ENCODE measurements at places on chromosomes 16 and 17.

- no peak for DNase-seq
Observed at GRCh38 chr17:45918241-45918745, 23.9 kb downstream of the MAPT start.

- no peak for DNase-seq
Observed at GRCh38 chr16:69593751-69594255, 28.0 kb downstream of the NFAT5 start.

GRCh38 chr17:39064819-39065218 lies 86.6 kb downstream of the PLXDC1 start:
- DNase-seq = no peak

DNA sequence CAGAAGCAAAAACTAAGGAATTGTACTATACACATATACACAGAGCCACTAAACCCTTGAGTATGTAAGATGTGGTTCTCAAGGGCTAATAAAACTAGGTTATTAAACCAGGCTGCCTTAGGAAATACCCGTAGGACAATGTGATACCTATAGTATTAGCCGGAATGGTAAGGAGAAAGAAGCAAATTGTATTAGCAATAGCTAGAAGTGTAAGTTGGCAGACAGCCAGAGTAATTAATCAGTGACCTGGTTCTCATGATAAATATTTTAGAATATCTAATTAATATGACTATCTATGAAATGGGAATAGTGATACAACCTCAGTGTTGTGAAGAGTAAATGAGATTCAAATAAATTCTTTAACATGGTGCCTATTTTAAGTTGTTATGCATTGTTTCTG lies 18.6 kb downstream of the GDPD1 start:
- DNase-seq = no peak

DNA sequence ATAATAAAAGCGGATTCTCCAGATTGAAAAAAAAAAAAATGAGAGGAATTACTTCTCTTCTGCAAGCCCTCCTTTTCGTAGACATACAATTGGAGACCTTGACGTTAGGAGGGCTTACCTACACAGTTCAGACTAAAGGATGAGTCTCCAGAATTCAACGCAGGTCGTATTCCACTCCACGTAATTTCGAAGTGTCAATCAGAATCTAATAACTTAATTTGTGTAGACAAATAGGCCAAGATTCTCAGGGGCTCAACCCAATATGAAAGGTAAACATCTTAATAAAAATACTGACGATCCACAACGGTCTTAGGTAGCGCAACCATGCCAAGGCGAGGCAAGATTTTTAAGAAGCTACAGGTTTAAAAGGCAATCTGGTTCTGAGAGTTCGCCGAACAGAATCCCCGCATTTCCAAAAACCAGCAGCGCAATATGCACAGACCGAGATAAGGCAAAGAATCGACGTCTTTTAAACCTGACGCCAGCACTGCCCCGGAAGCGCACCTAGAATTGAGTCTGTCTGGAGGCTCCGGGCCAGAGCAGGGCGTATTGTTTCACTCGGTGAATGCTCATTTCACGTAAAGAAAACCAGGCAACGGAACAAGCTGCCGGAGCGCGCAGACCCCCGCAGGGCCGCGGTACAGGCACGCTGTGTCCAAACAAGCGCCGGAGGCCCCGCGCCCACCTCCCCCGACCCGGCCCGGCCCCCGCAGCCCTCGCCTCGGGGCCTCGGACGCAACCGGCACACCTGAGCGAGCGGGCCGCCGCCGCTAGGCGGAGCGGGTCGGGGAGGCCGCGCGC lies 623 bp downstream of the MBTPS1 start:
- DNase-seq = peak; percentile 38

- DNase-seq = no peak
Observed at GRCh38 chr16:69267633-69268032, 43.5 kb upstream of the VPS4A start.

- DNase-seq = no peak
Observed at GRCh38 chr17:39231091-39231561, 5.4 kb upstream of the STAC2 start.

GRCh38 chr17:40718930-40719329 lies 15.4 kb upstream of the KRT24 start:
- DNase-seq = no peak

DNA sequence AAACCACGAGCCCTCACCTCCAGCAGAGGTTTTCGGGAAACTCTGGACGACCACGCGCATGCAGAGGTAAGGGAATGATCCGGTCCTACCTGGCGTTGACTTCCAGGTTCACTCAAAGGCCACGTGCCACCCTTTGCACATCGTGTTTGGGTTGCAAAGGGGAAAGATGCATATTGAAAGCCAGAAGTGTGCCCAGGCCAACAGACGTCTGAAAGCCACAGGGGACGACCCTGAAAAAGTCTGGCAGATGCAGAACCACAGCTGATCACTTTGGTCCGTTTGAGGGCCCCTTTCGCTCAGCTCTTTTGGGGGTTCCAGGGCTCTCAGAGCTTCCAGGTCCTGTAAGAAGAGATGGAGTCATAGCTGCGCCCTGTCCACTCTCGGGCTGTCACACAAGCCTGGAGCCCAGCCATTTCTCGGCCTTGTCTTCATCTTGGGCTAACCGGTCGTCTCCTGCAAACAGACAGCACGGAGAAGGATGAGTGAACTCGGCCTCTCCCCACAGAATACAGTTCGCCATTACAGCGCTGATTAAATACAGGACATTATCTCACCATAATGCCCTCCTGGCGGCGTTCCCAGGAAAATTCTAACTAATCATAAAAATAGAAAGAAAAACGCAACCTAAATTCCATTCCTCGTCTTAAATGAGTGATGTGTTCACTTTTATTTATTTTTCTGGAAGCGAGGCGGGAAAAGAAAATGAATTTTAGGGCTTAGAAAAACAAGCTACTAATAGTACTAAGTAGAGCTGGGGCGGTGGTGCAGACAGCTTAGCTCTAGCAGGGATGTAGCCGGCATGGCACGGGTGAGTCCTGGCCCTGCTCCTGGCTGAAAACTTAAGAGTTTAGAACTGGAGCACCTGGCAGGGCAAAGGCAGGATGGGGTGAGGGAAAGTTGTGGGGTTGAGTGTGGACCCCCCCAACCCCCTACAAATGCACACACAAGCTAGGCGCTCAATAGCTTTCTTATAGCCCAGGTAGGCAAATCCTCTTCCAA lies 45.5 kb upstream of the ZFHX3 start:
- no peak for DNase-seq

DNA sequence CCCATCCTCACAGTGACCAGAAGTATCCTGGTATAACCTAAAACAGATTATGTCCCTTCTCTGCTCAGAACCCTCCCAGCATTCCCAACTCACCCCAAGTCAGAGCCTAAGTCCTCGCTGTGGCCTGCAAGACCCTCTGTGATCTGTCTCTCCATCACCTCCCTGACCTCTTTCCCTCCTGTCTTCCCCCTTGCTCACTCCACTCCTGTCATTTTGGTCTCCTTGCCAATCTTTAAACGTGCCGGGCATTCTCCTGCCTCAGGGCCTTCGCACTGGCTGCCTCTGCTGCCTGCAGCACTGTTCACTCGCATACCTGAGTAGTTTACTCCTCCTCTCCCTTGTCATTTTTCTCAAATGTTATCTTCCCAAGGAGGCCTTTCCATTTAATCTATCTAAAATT lies 97.7 kb downstream of the GSG1L start:
- no peak for DNase-seq

- no peak for DNase-seq
Observed at GRCh38 chr17:63274146-63274545, 172.0 kb downstream of the CYB561 start.

GRCh38 chr16:19179546-19180490 lies 11.8 kb downstream of the SYT17 start:
- DNase-seq = no peak

- DNase-seq = no peak
Observed at GRCh38 chr16:9922441-9922840, 259.8 kb downstream of the GRIN2A start.

- no peak for DNase-seq
Observed at GRCh38 chr16:55434000-55434399, 45.0 kb upstream of the MMP2 start.

DNA sequence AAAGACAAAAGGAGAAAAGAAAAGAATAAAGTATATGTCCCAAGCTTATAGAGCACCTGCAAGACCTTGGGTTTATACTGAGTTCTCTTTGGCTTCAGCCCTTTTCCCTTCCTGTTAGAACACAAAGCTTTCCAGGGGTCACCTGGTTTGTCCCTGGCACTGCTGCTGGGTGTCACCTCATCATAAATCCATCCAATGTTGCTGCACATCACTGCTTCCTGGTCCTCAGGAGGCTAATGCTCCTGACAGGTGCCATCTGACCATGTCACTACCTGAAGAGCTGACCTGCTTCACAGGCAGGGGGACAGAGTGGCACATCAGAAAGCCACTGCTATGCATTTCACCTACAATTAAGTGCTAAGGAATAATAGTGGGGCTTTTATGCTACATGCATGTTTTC lies 164.6 kb upstream of the ELAC2 start:
- no peak for DNase-seq

DNA sequence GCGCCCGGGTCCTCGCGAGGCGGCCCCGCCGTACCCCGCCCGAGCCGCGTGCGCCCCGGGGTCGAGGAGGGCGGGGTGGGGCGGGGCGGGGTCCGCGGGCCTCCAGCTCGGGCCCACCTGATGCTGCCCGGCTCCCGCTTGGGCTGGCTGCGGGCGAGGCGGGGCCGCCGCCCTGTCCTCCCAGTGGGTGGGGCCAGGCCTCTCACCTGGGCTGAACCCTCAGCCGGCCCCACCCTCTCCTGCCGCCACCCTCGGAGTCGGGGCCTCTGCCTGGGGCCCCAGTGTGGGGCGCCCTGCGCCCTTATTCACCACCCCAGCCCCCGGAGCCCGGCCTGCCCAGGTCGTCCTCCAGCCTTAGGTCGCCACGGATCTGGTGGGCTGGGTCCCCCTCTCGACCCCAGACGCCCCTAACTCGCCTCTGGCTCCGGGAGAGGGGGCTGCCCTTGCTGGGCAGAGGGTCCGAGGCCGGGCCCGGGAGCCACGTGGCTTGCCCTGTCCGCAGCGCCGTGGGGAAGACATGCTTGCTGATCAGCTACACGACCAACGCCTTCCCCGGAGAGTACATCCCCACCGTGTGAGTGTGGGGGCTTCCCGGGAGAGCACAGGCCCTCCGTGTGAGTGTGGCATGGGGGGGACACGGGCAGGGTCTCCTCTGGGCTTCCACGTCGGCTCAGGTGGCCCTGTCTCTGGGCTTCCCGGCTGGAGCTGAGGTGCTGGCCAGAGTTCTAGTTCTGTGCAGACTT lies 578 bp downstream of the RAC3 start:
- peak; percentile 65 for DNase-seq

GRCh38 chr16:83940630-83941378 lies 12.2 kb upstream of the OSGIN1 start:
- no peak for DNase-seq

DNA sequence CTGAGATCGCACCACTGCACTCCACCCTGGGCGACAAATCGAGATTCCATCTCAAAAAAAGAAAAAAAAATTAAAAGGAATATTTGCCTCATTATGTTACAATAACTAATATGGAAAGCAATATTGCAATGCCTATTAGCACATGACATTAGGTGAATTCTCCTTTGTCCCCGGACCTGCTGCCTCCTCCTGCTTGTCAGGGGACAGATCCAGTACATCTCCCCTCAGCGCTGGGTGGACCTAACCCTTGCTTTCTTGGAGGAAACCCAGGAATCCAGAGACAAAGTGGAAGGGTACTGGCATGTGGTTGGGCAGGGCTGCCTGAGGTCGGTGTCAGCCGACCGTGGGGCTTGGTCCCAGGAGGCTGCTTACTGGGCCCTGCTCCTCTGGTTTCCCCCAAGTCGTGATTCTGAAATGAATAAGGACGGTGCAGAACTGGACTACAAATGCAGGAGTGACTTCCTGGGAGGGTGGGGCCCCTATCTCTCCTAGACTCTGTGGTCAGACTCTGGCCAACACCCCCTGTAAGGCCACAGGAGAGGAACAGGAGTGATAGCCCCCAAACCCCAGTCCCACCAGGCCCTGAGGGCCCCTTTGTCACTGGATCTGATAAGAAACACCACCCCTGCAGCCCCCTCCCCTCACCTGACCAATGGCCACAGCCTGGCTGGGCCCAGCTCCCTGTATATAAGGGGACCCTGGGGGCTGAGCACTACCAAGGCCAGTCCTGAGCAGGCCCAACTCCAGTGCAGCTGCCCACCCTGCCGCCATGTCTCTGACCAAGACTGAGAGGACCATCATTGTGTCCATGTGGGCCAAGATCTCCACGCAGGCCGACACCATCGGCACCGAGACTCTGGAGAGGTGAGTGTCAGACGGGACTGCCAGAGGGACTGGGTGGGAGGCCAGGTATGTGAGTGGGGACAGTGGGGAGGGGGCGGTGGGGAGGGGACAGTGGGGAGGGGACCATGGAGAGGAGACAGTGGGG lies at the start of gene HBZ:
Gene HBZ, plus strand, starts transcription at position 504 of the 988 bp plus-strand sequence. Its CDS starts 266 bp downstream, at position 770.
- no peak for DNase-seq

GRCh38 chr16:81873843-81874752 lies 95.0 kb downstream of the PLCG2 start:
- DNase-seq = peak; percentile 59

DNA sequence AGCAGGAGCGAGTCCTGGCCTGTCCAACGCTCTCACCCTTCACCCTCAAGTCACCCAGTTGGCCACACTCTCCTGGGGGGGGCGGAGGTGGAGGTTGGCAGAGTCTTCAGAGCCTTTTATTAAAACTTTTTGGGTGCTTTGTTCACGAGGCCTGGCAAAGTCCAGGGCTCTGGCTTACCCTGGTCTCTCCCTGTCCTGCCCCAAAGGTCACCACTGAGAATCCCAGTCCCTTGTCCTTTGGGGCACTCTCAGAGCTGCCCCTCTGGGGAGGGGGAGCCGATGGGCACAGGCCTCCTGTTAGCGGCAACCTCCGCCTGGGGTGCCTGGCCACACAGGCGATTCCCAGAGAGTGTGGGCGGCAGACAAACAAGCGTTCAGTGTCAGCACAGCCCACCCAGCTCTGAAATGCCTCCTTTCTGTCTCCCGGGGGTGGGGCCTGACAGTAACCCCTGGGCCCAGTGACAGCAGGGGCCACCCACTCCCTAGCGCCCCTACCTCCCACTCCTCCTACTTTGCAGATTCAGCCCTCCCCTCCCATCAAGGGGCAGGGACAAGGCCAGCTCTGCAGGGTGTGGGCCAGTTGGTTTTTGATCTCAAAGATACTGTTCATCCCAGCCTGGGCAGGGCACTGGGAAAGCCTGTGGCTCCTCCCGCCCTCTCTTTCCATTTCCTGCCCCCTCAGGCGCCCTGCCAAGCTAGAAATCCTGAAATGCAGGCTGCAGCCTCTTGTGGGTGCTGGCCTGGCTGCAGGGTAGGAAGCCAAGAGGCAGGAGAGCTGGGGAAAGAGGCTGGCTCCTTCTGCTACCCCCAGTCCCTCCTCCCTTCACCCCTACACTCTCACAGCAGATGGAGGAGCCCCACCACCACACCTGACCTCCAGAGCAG lies 36.6 kb upstream of the EMP2 start:
- DNase-seq = no peak

- no peak for DNase-seq
Observed at GRCh38 chr17:17824783-17825614, 11.8 kb downstream of the SREBF1 start.

GRCh38 chr16:12155235-12155634 lies 178.7 kb downstream of the SNX29 start:
- no peak for DNase-seq

GRCh38 chr17:2086306-2086705 lies 31.4 kb downstream of the HIC1 start:
- no peak for DNase-seq
